ENCODE measurements at places on chromosomes 13 and 19. TPM values are rescaled to one million over a fixed set of nuclear protein-coding genes. Genes with fewer than 3 reads are reported as not detected.

The C1QTNF9 gene
- not detected for total RNA-seq

The FOXA3 gene
- not detected for total RNA-seq

The CNN1 gene
- not detected for total RNA-seq

The GAPDHS gene
- not detected for total RNA-seq

The LGI4 gene
- not detected for total RNA-seq

Measured in bronchial epithelial cell (primary cell).